Activated naive CD8-positive, alpha-beta T cell treated with anti-CD3 and anti-CD28 coated beads, Interleukin-2, amount 10 ng/mL, durations not matched to agents 7 days and 5 days (primary cell): ENCODE measurements at places on chromosomes 6 and 20. TPM values are rescaled to one million over a fixed set of nuclear protein-coding genes. Genes with fewer than 3 reads are reported as not detected.
A peak's percentile ranks its signal among the peaks of the same experiment; 100 is the strongest.

Gene ULBP2
- total RNA-seq: 0.53 TPM

Gene CGA
- total RNA-seq: not detected

DNA sequence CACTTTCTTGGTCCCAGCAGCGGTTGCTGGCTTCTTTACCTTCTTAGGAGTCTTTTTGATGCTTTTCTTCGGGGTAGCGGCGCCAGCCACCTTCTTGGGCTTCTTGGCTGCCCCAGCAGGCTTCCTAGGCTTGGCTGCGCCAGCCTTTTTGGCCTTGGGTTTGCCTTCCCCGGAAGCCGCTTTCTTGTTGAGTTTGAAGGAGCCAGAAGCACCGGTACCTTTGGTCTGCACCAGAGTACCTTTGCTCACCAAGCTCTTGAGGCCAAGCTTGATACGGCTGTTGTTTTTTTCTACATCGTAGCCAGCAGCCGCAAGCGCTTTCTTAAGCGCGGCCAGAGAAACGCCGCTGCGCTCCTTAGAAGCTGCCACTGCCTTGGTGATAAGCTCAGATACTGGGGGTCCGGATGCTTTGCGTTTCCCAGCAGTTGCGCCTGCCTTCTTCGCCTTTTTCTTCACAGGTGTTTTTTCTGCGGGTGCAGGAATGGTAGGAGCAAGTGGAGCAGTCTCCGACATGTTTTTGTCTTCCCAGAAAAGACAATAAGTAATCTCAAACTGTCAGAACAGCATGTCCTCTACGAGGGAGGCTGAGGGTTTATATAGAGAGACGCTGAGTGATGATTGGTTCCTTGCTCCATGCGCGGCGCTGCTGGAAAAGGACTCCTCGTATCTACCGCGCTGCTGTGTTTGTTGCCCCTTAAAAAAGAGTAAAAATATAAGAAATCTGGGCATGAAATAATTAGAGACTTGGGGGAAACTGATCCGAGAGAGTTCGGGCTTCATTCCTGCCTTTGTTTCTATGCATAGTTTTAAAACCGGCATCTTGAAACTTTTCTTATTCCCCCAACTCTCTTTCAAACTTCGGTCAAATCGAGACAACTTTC lies 130.3 kb upstream of the BTN3A2 start:
- peak; percentile 76 for DNase-seq

DNA sequence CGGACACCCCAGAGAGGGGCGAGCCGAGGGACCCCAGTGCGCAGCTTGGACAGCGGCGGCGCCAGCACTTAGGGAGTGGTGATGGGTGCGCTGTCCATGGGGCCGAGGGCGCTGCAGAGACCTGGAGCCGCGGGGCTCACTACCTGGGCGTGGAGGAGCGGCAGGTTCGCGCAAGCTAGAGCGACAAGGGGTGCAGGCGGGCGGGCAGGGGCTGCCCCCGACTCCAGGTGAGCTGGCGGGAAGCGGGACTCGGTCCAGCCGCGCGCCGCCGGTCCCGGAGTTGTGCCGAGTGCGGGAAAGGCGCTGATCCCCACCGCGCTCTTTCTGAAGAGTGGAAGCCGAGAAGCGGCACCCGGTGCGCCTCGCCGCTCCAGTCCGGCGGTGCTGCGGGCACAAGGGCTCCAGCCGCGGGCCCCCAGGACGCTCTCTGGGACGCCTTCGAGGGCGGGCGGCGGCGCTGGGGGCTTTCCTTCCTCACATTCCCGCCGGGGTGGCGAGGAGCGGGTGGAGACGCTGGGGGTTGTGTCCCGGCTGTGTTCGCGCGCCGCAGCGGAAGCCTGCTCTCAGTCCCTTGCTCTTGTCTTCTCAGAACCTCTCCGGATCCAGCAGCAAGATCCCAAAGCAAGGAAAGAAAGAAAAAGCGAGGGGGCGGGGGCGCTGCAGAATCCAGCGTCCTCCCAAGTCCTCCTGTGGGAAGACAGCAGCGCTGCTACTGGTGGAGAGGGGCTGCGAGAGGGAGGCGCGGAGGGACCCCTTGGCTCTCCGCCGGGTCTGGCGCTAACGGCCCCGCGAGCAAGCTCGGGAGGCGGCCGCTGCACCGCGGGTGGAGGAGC lies at the start of gene B3GAT2:
Gene B3GAT2, minus strand, starts transcription at position 610 of the 833 bp plus-strand sequence. CDS start 631 bp downstream, outside the sequence.
- peak; percentile 43 for DNase-seq

- DNase-seq: no peak
Observed at GRCh38 chr20:44186674-44187053, 324 bp downstream of the JPH2 start.

- DNase-seq: no peak
Observed at GRCh38 chr6:108839083-108839642, 9.1 kb upstream of the ARMC2 start.

- no peak for DNase-seq
Observed at GRCh38 chr6:13526357-13526726, 38.9 kb upstream of the GFOD1 start.

DNA sequence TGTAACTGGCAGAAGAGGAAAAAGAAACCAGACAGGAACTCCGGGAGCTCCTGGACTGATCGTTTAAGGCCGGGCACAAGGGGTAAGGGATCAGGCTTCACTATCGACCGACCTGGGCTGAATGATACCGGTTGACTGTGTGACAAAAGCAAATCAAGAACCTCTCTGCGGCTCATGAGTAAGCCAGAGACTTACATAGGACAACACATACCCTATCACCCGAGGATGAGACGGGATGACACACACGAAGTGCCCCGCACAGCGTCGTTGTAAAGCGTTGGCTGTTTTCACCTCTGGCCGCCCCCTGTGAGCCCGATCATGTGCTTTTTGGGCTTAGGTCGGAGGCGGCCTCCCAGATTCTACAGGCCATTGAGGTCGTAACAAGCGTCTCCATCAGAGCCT lies 695 bp upstream of the TGIF2 start:
- no peak for DNase-seq

DNA sequence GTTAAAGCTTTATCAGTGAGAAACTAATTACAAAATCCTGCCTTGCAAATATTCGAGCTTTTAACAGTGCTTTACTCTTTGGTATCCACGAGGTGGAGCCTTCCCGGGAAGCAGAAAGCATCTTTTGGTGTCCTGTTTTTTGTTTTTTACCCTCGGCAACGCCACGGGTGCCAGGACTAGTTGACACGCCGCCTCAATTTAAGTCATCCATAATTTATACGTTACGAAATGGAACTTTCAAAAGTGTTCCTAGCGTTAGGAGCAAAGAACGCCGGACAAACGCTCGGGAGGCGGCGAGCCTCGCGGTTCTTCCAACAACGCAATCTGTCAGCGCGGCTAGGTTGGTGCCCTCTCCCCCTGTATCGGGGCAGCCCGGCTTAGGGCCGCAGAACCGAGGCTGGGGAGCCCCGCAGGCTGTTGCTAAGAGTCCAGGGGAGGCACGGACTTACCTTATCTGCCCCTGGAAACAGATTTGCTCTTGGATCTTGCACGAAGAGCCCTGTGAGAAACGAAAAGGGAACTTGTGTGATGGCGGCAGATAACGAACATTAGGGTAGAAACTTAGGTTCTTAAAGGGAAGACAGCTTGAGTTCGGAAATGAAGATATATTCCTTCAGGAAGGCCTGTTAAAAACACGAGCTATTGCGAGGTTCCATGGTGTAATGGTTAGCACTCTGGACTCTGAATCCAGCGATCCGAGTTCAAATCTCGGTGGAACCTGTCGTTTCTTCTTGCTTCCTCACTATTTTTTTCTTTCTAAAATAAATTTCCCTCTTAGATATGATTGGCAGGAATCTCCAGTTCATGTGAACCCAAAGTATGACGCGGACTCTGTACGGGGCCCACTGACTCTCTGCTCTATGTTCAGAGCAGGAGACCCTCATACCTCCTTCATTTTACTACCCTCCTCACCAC lies 46.2 kb upstream of the ZNF184 start:
- DNase-seq: peak; percentile 57

- no peak for DNase-seq
Observed at GRCh38 chr6:78942446-78942845, 75.1 kb downstream of the IRAK1BP1 start.

- DNase-seq: no peak
Observed at GRCh38 chr20:57372157-57372556, 19.0 kb upstream of the RBM38 start.

DNA sequence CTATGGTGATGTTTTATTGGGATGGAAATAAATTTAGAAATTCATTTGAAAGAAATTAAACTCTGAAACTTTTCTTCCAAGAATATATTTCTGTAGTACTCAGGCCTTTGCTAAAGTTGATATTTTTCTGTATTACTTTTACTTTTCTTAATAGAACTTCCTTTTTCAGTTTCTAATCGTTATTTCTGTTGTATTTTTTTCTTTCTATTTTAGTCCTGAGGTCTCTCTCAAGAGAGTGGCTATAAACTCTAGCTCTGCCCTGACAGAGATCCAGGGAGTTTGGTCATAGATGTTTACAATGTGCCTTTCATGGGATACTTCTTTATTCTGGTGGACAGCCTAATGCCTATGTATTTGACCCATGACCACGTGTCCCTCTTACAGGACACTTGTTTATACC lies 51.0 kb downstream of the OR2B6 start:
- no peak for DNase-seq

- DNase-seq: no peak
Observed at GRCh38 chr6:134719911-134720310, 230.0 kb downstream of the ALDH8A1 start.

DNA sequence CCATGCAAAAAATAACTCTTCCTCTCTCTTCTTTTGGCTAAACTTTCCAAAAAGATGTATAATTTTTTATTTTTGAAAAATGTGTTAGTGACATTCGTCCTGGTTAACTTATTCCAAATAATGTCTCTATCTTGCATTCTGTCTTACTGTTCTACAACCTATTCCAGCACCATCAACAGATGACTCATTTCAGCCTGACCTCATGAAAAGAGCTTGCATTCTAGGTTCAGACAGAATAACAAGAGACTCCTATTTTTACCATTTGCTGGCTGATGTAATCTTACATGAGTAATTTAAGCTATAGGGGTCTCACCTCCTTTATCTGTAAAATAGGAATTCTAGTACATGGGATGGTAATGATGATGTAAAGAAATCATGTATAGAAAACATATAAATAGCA lies 109.0 kb downstream of the FUT9 start:
- DNase-seq: no peak

DNA sequence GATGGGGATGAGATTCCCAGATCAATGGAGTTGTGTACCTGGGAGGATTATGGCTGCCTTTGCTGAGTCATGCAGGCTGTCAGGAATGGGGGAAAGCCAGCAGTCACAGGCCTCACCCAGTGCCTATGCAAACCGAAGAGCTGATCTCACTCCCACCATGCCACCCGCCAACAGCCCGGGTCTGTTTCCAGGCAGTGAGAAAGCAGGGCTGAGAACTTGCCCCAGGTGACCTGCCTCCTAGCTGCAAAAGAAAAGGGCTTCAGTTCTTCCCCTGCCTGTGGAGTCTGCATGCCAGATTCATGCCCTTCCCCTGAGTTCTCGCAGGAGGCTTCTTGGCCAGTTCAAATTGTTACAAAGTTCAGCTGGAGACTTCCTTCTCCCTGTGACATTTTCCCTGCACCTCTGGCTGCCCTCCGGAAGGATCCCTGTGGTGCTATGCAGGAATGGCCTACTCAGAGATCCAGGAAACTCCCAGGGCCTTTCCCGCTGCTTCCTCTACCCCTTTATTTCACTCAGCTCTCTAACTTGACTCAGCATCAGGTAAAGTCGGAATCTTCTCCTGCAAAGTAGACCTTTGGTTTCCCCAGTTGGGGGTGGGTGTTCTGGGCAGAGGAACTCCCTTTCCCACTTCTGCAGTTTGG lies 71.5 kb upstream of the B3GAT2 start:
- DNase-seq: no peak

DNA sequence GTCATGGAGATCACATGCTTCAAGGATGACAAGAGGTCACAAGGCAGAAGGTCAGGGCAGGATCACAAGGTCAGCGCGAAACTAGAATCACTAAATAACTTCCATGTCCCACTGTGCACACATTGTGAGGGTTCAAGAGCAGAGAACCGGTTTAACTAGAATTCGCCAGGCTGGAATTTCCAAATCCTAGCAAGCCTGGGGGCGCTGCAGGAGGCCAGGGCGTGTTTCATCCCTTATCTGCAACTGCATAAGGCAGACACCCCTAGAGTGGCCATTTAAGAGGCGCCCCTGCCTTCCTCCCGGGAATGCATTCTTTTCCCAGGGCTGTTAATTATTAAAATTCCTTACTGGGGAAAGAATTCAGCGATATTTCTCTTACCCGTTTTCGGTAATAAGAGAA lies 40.2 kb upstream of the SLC22A1 start:
- DNase-seq: no peak
